ENCODE measurements at places on chromosomes 5 and 9.

DNA sequence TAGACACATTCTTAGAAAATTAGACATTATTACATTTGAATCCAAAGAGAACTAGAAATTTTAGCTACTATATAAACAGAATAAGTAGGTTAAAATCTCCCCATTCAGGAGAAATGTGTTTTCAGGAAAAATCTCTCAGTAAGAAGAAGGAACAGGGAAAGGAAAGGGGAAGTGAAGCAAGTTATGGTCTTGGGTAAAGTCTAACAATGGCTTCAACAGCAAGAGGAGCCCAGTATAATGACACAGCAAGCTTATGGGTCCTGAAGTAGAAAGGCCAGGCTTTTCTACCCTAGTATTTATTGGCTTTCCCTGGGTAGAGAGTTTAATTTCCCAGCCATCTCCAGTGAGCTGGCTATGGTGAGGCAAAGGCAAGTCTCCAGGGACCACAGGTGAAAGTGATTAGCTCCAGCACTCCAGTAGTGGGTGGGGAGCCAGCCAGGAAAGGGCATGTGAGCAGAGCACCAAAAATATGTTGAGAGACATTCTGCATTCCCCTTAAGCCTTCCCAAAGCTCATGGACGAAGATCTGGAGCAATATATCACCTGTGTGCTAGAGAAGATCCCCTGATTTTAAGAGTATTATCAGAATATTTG lies 981.7 kb downstream of the NR2F1-AS1 start:
- DNase-seq = no peak

DNA sequence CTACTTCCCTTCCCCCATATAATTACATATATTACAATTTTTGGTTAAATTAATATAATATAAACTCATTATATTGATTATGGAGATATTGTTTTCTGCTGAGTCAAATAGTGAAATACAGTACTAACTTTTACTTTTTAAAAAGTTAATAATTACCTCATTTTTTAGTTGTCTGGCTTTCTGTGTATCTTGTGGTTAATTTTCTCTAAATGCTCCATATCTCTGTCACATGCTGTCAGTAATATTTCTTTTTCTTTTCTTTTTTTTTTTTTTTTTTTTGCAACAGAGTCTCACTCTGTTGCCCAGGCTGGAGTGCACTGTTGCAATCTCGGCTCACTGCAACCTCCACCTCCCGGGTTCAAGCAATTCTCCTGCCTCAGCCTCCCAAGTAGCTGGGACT lies 23.2 kb downstream of the STX17 start:
- no peak for DNase-seq

DNA sequence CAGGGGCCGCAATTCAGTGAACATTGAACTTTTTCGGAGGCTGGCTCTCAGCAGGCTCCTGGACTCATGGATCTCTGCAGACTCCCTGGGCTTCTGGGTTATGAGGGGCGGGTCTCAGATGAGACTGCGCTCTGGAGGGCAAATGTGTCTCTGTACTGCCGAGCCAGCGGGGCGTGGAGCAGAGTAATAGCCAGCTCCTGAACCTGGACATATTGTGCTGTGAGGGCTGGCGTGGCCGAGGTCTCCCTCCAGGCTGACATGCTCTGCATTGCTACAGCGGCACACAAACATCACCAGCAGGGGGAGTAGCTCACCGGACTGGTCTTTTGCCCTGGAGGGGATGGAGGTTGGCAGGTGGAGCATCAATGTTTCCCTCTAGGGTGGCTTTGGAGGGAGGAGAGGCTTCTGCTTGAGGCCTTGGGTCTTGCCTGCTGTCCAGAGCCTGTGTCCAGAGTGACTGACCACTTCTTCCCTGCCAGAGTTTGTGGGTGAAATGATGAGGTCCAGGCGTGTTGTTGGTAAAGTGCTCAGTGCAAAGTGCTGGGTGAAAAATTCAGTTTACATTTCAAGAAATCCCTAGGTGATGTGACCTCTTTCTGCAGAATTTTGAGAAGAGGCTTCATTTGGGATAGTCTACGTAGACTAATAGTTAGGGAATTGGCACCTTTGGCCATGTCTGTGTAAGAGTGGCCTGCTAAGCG lies 10.9 kb upstream of the GADD45G start:
- peak; percentile 45 for DNase-seq

DNA sequence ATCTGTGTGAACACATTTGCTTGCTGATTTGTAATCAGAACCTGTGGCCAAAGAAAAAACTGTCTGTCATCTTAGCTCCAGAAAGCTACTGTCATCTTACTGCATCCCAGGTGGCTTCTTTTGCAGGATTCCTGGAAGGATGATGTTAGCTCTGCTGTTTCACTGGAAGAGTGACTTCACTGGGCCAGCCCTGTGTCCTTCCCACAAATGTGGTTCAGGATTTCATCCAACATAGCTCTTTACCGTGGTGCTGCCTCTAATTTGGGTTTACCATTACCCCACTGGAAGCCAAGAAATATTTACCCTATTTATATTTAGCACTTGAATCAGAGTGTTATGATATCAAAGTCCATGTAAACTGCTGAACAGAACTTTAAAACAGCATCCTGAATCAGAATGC lies 501.0 kb downstream of the GADD45G start:
- DNase-seq = no peak

GRCh38 chr9:126956917-126957686 lies 42.5 kb downstream of the RALGPS1 start:
- DNase-seq = no peak

DNA sequence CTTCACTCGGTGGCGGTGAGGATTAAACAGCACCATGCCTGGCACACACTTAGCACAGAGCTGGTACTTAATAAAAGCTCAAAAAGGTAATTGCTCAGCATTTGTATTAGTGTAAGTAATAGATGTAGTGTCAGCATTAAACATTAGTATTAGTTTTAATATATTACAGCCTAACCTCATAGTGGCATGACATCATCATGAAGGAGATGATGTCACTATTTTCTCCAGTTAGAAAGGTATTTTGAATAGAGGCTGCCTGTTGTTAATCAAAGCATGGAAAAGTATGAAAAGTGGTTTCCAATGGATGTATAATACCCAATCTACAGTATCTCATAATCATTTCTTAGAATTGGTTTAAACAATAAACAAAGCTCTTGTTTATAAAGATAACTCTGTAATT lies 49.0 kb upstream of the FSTL4 start:
- no peak for DNase-seq

DNA sequence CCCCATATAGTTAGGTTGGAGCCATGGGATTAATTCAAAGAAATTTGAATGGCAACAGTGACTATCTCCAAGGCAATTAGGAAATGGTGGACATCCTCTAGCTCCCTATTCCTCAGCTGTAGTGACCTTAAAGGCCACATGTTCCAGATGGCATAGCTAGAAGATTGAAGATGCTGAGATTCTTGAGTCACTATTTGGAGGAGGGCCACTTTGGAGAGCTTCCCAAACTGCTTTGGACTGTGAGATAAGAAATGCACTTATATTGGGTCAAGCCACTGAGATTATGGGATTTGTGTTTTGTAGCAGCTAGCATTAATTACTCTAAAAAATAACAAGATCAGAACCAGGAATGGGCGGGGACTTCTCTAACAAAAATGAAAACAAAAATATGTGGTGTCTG lies 636.2 kb upstream of the CCNG1 start:
- DNase-seq = no peak

DNA sequence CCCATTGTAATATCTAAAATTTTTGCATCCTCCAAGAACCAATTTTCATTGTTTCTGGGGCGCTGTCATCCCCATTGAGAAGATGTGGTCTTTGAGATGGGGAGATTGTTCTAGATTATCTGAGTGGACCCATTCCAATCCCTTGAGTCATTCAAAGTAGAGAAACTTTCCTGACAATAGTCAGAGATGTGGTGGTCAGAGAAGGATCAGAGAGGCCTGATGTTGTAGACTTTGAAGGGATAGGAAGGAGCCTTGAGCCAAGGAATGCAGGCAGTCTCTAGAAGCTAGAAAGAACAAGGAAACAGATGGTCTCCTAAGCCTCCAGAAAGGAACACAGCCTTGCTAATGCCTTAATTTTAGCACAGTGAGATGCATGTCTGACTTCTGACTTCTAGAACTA lies 80.4 kb downstream of the TEK start:
- no peak for DNase-seq

DNA sequence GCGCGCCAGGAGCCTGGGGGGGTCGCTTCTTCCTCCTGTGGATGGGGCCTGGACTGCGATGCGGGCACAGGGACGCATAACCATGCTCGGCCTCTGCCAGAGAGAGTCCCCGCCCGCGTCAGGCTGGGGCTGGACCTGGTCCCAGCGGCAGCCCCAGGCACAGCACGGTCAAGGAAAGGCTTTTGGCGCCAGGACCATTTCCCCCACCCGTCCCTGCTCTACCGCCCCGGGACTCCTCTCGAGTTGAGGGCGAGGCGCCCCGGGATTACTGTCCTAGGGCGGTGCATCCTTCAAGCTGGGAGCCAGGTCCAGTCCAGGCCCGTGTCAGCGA lies 341 bp downstream of the MXD3 start:
- no peak for DNase-seq

GRCh38 chr9:118975736-118976135 lies 393.5 kb downstream of the BRINP1 start:
- DNase-seq = no peak

DNA sequence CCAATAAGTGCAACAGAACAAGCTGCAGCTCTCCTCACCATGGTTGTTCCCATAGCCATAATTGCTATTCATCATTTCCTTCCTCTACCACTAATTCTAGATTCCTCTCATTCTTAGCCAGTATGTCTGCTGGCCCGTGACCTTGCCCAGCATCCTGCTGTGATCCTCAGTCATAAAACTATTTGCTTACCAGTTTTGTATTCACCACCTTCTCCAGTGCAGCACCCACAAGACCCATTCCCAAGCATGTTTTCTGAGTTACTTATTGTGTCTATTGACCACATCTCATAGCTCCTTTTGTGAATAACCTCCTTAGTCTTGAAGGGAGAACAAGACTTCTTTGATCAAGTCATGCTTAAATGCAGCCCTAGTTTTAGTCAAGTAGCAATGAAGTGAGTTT lies 488.0 kb upstream of the CTNND2 start:
- no peak for DNase-seq

GRCh38 chr9:136084063-136084944 lies 10.8 kb downstream of the NACC2 start:
- no peak for DNase-seq

DNA sequence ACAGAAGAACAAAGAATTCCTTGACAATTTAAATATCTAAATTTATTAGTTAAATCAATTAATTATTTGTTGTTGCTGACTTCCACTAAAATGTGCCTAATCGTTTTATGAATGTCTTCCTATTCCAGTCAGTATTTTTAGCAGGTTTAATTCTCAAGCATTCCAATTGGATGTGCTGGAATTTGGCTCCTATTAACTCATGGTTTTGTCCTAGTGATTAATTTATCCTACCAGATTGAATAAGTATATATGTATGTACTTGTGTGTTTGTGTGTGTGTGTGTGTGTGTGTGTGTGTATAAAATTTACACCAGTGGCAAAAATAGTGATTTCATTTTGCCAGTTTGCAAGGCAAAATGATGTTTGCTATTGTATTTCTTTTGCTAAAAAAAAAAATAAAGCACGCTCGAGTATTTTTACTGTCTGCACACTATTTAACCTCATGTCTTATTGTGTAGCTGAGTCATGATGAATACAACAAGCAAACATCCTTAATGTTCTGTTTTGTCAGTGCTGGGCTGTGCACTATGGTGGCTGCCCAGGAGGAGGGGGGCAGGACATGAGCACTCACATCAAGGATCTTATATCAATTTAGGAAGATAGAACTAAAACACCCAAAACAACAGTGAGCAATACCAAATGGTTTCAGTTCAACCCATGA lies 375.5 kb downstream of the PDE4D start:
- no peak for DNase-seq

GRCh38 chr9:25813478-25813877 lies 135.2 kb upstream of the TUSC1 start:
- no peak for DNase-seq

DNA sequence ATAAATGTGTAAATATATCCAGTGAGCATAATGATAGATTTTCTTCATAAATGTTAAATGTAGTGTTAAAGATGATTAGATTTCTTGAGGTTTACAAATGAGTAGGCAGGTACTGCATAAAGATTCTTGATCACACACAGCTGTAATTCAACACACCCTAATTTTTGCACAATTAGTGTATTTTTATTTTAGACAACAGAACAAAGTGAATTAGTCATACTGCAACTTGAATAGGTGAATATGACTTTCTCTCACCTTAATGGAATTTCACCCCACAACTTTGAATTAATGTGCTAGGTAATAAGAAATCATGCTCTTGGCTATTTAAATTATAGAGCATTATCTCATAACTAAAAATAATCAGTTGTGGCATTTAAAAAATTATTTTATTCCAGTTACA lies 795.7 kb upstream of the ACO1 start:
- DNase-seq = no peak

DNA sequence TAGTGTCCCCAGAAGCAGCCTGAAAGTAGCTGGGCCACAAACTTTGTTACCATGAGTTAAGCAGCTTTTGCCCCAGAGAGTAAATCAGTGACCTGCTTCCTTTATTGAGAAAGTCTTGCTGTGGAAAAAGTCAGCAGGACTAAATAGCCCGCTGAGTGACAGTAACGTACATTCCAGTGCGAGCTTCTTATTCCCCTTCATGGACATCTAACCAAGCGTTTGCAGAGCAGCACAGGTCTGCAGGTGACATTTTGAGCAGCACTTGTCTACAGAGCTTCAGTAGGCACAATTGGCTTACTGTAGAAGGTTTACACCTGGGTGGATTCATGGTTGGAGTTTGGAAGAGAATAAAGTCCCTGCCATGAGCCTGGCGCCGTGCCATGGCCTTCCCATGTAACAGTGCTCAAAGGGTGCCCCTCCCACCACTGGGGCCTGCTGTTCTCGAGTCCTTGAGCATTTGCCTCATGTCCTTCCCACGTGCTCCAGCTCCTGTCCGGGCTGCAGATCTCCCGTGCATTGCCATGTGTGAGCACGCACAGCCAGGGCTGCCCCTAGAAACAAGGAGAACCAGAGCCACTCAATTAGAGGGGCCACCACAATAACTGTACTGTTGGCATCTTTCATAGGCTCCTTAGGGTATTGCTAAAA lies 41.3 kb upstream of the GRHPR start:
- DNase-seq = no peak

GRCh38 chr9:131720330-131720729 lies 19.5 kb downstream of the RAPGEF1 start:
- DNase-seq = no peak

DNA sequence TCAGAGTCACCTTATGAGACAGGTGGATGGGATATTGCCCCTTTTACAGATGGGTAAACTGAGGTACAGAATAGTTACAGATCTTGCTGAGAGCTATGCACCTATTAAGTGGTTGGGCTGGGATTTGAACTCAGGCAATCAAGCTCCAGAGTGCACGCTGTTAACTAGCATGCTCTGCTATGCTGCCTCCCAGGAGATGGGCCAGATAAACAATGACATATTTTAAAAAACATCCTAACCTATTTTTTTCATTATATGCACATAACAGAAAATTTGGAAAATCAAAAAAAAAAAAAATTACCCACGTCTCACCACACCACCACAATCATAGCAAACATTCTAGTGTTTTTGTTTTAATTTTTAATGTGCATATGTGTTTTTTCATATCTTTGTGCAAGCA lies 123.4 kb upstream of the STC2 start:
- DNase-seq = no peak

- no peak for DNase-seq
Observed at GRCh38 chr5:14726066-14726838, 61.7 kb downstream of the OTULIN start.

- peak; percentile 53 for DNase-seq
Observed at GRCh38 chr9:6014670-6015270, 654 bp downstream of the RANBP6 start.

All from hematopoietic multipotent progenitor cell treated with erythropoietin and hydrocortisone succinate and interleukin-3 and kit ligand, for 15 days (in vitro differentiated cells).